ENCODE measurements at places on chromosomes 11 and 22.

GRCh38 chr22:31952094-31952401 is 7.7 kb downstream of the YWHAH start:
- DNase-seq: no peak

DNA sequence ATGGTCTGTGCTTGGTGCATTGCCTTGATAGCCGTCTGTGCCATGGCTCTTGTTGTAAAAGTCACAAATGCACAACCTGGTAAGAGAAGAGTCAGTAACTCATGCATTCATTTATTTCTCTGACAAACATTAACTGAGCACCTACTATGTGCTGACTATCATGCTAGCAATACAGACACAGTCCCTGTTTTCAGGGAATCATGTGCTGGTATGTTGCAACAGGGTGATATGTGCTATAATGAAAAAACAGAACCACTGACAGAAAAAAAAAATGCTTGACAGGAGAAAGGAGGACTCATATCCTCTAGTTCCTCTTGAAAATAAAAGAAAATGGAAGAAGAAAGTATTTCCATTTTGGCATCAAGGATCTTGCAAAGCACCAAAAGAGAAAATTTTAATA is 34.5 kb upstream of the RAPSN start:
- no peak for DNase-seq

DNA sequence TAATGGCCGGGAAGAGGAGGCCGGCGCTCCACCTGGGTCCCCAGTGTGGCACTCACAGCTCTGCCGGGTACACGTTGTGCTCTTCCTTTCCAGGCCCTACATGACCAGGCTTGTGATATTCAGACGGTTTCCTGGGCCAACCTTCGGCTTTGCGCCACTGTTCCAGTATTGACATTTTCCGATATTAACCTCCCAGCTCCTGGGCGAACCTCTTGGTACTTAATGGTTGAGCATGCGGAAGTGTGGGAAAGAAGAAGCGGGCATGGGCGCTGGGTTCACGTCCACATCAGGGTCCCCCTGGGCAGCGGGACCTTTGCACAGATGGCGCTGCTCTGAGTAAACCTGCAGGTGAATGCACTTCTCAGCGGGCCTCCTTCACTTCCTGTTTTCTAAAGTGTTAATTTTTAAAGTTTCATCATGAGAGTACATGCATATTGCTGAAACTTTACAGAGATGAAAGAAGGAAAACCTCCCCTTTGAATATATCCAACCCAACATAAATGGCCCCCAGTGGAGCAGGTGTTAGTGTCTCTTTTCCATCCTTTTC is 286.7 kb downstream of the TBC1D22A start:
- no peak for DNase-seq

DNA sequence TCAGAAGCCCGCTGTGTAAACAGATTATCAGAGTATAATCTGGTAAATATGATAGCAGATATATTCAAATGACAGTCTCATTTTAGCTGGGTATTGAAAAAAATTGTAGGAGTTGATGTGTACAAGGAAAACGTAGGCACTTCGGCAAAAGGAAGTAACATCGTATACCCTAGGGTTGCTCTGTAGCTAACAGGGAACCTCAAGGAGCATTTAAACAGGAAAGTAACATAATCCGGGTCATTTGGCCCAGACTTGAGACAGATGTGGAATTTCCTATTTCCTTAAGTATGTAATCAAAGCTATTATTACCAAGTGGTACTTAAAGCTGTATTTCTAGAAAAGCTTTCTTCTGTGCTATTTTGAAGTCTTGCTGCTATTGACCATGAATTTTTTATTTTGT is 215.6 kb downstream of the DDX10 start:
- no peak for DNase-seq

DNA sequence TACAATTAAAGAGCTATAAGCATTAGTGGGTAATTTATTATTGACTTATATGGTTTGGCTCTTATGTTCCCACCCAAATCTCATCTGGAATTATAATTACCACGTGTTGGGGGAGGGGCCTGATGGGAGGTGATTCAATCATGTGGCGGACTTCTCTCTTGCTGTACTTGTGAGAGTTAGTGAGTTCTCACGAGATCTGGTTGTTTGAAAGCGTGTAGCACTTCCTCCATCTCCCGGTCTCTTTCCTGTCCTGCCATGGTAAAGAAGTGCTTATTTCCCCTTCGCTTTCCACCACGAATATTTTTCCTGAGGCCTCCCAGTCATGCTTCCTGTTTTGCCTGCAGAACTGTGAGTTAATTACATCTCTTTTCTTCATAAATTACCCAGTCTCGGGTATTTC is 28.1 kb upstream of the CHORDC1 start:
- no peak for DNase-seq

DNA sequence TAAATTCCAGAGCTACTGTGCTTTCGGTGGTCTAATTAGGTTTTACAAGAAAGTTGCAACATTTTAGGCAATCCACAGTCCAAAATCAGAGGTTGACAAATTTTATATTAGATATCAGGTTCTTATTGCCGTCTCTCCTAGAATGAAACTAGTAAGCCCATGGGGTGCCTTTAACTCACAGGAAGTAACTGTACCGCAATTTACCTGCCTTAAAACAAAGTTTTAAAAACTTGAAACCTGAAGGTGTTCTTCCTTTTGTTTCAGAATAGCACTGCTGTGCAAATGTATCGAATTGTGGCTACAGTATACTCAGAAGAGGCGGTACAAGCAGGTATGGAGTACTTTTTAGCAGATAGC is 77.2 kb downstream of the PISD start:
- DNase-seq: no peak

- no peak for DNase-seq
Measured at GRCh38 chr11:68020575-68020974, 9.9 kb upstream of the NDUFS8 start.

DNA sequence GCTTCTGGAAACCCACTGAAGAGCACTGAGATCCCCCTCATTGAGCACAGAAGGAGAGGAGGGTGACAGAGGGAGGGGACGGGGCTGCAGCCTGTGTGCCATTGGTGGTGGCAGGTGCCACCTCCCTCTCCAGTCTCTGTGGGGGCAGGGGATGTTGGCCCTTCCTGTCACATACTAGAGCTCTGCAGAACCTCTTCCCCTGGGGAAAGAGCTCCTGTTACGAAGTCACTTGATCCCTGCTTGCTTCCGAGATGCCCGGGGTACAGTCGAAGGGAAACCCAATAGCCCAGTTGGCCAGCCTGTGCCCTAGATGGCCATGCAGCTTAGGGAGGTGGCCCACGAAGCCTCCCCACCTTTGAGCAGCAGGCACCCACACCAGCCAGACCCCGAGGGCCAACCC is 29.4 kb downstream of the DAGLA start:
- DNase-seq: no peak

GRCh38 chr11:62804310-62805075 is 747 bp downstream of the NXF1 start:
- DNase-seq: no peak

- DNase-seq: no peak
Measured at GRCh38 chr11:125337836-125338834, 157.9 kb downstream of the FEZ1 start.

DNA sequence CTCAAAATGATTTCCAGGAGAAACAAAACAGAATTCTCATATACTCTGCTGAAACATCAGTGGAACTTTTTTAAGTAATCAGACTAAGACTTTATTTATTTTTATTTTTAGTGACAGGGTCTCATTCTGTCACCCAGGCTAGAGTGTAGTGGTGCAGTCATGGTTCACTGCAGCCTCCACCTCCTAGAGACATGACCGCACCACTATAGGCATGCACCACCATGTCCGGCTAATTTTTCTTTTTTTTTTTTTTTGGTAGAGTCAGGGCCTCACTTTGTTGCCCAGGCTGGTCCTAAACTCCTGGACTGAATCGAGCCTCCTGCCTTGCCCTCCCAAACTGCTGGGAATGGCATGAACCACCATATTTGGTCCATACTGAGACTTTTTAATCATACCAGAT is 42.9 kb downstream of the PRDM10 start:
- no peak for DNase-seq

DNA sequence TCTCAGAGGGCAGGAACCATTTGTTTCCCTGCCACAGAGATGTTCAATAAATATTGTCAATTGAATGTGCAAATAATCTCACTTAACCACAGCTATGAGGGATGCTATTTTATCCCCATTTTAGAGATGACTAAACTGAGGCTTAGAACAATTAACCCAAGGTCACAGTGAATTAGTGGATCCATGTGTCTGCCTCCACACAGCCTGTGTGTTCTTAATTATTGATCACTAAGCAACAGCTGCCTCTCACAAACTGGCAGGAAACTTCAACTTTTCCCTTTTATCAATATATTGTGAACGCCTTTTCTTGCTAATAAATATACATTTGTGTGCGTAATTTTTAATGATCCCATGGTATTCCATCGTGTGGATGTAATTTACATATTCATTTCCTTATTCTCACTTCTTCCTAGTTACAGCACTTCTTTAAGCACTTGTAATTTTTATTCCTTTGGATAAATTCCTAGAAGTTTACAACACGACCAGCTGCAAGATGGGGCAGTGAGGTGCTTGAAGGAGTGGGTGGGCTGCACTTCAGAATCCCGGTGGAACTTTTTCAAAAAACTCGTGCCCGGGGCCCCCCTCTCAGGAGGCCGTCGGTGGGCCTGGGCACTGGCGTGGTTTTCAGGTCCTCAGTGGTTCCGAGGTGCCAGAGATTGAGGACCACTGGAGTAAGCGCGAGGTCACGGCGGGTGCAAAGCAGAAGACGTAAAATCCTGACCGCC is 915 bp upstream of the SREBF2 start:
- no peak for DNase-seq

DNA sequence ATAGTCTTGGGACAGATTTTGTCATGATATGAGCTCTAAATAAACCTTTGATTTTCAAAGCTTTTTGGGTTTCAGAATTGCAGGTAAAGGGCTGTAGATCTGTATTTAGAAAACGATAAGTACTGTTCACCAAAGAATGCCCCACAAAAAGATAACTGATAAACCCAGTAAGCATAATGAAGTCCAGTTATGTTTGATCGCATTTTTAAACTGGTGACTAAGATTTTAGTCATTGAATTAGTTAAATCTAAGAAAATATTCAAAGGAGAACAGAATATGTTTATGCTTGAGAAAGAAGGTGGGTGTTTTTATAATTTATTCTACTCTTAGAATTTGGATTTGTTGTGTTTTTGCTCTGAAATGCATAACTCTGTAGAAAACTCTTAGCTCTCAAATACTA is 11.6 kb downstream of the DEPDC7 start:
- no peak for DNase-seq

DNA sequence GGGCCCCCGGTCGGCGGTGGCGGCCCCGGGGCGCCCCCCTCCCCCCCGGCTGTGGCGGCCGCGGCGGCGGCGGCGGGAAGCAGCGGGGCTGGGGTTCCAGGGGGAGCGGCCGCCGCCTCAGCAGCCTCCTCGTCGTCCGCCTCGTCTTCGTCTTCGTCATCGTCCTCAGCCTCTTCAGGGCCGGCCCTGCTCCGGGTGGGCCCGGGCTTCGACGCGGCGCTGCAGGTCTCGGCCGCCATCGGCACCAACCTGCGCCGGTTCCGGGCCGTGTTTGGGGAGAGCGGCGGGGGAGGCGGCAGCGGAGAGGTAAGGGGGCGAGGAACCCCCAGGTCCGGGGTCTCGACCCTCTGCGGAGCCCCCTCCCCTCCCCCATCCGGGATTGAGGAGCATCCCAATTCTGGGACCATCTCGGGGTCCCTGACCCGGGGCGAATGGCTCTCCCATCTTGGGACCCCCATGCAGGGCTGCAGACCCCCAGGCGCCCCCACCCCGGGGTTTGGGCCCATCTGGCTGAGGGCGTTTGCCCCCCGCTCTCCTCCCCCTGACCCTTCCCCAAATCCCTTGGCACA is 431 bp downstream of the KMT2A start:
- DNase-seq: no peak

DNA sequence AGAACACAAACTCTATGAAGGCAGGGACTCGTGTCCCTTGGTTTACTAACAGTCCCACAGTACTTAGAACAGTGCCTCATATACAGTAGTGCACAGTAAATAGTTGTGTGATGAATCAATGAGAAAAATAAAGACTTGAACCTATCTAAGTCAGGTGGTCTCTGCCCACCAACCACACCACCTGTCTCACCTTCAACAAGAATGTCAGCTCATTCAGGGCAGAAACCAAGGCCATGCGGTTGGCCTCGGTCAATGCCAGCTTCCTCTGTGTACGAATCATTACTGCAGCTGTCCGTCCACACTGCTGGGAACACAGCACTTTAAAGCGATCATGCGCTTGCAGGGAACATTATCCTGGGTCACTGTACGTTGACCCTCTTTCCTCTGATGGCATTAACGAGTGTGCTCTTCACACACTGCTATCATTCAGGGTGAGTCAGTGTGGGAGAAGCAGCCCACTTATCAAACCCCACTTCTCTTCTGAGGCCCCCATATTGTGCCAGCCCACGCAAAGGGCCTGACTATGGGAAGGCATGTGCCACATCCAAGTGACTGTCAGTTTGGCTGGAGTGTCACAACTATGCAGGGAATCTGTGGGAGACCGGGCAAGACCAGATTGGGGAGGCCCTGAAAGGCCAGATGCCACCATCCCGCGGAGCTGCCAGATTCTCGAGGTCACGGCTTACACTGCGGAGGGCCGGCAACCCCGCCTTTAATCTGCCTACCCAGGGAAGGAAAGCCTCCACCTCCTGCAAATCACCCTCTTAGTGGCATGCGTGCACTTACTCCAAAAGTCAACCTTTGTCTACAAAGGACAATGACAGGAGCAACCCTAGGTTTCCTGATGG is 36.1 kb downstream of the LARGE1 start:
- DNase-seq: no peak

GRCh38 chr11:119352857-119353260 is 6.4 kb upstream of the MFRP start:
- DNase-seq: peak; percentile 36

DNA sequence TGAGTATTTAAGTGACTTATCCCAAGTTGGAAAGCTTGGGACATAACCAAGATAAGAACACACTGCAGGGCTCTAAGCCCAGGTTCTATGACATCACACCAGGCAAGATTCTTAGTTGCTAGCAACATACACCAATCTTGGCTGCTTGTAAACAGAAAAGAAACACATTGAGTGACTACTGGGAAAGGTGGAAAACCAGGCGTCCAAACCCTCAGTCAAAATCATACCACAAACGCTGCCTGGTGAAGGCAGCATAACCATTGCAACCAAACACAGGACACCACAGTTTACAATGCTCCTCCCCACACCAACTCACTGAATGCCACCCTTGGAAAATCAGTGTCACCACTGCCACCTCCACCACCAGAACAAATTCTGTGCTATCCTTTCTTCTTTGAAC is 379.9 kb downstream of the TTC28 start:
- no peak for DNase-seq

GRCh38 chr11:61811831-61812230 is 5.0 kb downstream of the FADS1 start:
- no peak for DNase-seq

DNA sequence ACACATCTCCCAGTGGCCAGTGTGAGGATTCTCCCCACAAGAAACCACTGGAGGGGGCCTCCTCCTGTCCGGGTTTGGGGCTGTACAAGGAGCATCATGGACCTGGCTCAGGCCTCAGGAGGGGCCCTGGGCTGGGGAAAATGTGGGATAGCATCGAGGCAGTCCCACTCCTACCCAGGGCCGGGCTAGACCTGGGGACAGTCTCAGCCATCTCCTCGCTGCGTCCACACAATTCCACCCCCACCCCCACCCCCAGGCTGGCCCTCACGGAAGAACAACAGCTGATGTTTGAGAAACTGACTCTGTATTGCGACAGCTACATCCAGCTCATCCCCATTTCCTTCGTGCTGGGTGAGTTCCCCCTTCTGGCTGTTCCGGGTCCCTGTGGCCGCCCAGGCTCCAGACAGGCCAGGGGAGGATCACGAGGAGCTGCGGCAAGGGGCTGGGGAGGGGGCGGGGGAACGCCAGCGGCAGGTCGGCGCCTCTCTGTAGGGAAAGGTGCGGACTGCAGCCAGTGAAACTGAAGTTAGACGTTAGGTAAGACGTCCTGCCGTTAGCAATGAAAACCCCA is 4.8 kb downstream of the BEST1 start:
- no peak for DNase-seq

Data from NCI-H187 treated with DMSO at 0.1 percent for 48 hours (cell line).